ENCODE measurements at places on chromosomes 2 and 18.
A peak's percentile ranks its signal among the peaks of the same experiment; 100 is the strongest.

GRCh38 chr18:10953672-10954071 is 195.7 kb downstream of the PIEZO2 start:
- peak; percentile 31 for DNase-seq

DNA sequence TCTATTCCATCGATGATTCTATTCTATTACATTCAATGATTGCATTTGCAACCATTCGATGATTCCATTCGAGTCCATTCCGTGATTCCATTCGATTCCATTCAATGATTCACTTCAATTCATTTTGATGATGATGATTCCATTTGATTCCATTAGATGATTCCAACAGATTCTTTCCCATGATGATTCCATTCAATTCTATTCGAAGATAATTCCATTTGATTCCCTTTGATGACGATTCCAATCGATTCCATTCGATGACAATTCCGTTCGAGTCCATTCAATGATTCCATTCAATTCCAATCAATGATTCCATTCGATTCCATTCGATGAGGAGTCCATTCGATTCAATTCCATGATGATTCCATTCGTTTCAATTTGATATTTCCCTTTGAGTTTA is 1088.8 kb downstream of the RPIA start:
- DNase-seq = no peak

GRCh38 chr2:219758907-219759680 is 131.7 kb downstream of the SLC4A3 start:
- DNase-seq = no peak

DNA sequence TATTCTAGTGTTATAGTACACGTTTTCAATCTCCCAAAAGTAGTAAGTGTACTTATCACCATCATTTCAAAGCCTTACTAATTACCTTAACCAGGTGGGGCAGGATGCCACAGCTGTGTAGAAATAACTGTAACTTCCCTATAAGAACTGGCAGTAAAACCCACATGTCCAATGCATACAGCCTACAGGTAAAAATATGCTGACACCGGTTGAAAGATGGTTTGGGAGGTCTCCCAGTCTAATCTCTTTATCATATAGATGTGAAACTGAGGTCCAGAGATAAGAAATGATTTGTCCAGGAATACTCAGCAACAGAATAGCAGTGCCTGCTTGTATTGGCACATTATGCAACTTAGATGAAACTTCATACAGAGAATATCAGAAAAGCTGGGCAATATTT is 322.9 kb downstream of the BCL11A start:
- DNase-seq = no peak

DNA sequence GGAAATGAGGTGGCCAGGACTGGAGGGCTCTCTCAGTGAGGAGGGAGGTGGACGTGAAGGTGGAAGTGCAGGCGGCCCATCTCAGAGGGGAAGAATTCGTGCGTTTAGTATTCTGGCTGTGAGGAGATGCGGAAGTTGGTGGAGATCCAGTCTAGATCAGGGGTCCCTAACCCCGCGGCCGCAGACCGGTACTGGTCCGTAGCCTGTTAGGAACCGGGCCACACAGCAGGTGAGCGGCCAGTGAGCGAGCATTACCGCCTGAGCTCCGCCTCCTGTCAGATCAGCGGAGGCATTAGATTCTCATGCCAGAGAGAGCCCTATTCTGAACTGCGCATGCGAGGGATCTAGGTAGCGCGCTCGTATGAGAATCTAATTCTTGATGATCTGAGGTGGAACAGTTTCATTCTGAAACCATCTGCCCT is 1.6 kb upstream of the FHOD3 start:
- DNase-seq = no peak

GRCh38 chr2:36740061-36740460 is 43.6 kb downstream of the VIT start:
- DNase-seq = no peak

DNA sequence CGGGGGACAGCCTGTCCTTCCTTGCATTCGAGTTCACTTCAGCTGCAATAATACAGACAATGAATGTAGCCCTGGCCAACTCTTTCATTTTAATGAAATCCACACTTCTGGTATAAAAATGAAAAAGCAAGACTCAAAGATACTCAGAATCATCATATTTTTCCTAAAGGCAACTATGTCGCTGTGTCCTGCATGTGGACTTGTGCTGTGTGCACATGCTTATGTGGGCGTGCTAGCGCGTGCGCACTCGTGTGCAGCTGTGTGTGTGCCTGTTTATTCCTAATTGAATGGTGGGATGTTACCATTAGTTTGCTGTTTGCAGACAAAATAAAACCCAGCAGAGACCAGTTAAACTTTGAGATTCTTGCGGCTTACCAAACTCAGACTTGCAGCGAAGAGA is 49.6 kb downstream of the SMIM21 start:
- DNase-seq = no peak

DNA sequence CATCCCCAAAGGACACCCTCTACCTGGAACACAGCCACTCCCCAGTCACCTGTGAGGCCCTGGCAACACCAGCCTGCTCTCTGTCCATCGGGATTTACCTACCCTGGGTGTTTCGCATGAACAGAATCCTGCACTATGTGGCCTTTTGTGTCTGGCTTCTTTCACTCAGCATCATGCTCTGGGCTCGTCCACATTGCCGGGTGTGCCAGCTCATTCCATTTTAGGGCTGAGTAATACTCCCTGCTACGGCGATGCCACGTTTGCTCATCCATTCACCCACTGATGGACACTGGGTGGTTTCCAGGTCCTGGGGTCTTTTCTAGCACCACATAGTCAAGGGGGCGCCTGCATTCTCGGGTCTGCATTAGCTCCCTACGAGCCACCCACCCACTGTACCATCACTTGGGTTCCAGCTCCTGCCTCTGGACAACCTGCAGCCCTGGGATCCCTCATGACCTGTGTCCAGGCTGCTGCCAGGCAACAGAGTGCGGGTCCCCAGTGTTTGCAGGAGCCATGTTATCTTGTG is 22.0 kb downstream of the KCNF1 start:
- DNase-seq = no peak

- no peak for DNase-seq
Observed at GRCh38 chr2:149921911-149922616, 334.5 kb upstream of the MMADHC start.

DNA sequence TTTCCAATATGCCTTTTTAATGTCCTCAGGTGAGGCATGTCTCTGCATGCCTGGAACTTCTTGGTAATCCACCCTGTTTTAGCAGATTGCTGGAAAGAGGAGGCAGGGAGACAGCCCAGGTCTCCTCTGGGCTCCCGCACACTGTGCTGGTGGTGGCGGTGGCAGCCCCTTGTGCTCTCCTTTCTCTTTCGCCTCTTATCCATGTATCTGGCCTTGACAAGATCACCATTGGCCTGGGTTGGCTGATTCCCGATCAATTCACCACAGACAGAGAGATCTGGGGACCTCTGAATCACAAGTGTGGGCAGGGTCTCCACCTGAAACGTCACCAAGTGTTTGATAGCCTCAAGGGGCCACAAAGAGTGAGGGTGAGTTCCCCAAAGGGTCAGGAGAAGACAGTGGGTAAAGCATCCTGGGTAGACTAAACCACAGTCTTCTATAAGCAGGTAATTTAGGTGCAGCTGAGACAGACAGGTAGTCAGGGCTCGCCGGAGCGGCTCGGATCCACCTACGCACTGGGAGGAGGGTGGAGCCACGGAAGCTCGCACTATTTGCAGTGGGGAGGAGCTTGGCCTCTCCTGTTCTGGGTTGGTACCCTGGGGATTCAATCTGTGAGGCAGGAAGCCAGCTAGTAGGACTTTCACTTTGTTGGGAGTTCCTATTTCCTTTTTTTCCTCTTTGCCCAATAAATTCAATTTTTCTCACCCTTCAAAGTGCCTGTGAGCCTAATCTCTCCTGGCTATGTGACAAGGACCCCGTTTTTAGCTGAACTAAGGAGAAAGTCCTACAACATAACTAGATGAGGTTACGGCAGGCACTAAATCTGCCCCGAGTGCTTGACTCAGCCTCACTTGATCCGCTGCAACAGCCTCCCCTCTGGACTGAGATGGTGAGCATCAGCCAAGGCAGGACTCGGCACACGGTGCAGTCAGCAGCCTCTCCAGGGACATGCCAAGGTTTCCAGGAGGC is 57.6 kb downstream of the SLC4A3 start:
- DNase-seq = no peak

GRCh38 chr2:13858626-13859025 is 773.9 kb upstream of the LRATD1 start:
- no peak for DNase-seq

- no peak for DNase-seq
Observed at GRCh38 chr18:11392292-11392691, 217.1 kb upstream of the SLC35G4 start.

- DNase-seq = no peak
Observed at GRCh38 chr2:19815746-19816145, 86.0 kb downstream of the TTC32 start.

- no peak for DNase-seq
Observed at GRCh38 chr2:186572705-186573104, 17.2 kb upstream of the ITGAV start.

DNA sequence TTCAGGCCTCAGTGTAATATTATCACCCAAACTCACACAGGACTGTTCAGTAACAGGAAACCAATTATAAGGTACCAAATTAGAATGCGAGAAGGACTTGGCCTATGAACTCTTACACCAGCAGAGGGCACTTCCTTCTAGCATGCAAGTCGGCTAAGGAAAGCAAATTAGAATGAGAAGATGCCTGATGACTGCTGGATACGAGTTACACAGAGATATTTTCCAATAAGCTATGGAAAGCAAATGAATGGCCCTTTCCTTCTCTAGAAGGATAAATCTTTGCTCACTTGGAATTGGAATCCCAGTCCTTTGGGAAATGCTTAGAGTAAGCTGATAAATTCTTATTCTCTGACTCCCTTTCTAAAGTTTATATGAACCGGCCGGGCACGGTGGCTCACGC is 109.8 kb downstream of the AP1S3 start:
- DNase-seq = peak; percentile 62

DNA sequence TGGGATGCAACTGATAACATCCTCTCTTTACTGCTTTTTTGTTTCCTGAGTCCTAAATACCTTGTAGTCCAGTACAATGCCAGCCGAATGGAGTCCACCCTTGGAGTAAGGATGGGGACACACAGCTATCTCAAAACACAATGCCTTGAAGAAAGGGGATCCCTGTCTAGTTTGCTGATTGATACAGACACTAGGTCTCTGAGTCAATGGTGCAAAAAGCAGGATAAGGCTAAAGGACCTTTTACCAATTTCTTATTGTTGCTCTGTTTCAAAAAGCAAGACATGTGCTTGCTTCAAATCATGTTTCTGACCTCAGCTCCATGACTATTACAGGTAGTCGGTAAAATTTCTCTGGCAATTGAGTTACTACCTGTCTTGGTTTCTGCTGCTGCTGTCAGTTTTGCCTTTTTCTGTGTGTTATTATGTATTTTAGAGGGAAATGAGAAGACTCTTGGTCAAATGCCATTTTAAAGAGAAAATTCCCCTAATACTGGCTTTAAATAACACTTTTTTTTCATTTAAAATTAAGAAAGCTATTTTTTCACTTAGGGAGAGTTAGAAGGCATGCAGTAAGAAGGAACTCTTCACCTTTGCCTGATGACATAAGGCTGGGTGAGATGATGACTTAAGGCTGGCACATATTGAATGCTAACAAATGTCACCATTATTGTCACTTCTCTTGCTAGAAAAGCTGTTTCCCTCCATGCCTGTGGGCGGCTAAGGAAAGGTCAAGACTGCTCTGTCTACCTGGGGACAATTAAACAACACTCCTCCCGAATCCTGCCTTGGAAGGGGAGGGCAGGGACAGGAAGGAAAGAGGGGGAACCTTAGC is 4.9 kb upstream of the FIGLA start:
- no peak for DNase-seq

- DNase-seq = peak; percentile 46
Observed at GRCh38 chr18:22694954-22695353, 238.2 kb upstream of the RBBP8 start.

GRCh38 chr2:162768656-162769055 is 69.9 kb downstream of the KCNH7 start:
- DNase-seq = no peak

- no peak for DNase-seq
Observed at GRCh38 chr2:196884368-196884767, 42.1 kb downstream of the PGAP1 start.

DNA sequence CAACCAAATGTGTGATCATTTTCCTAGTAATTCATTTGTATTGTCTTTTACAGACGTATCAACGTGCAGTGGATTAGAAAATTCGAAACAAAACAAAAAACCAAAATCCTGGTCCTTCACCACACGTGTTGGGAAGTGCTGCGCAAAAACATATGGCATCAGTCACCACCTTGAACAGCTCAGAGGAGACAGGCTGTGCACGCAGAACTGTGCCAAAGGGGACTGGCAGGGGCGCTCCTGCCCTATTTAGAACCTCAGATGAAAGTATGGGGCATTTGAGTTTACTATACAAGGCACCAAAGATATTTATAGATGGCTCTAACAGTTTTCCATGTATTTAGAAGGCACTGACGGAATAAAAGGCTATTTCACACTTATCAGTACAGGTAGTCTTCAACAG is 42.3 kb downstream of the NOL10 start:
- DNase-seq = no peak

DNA sequence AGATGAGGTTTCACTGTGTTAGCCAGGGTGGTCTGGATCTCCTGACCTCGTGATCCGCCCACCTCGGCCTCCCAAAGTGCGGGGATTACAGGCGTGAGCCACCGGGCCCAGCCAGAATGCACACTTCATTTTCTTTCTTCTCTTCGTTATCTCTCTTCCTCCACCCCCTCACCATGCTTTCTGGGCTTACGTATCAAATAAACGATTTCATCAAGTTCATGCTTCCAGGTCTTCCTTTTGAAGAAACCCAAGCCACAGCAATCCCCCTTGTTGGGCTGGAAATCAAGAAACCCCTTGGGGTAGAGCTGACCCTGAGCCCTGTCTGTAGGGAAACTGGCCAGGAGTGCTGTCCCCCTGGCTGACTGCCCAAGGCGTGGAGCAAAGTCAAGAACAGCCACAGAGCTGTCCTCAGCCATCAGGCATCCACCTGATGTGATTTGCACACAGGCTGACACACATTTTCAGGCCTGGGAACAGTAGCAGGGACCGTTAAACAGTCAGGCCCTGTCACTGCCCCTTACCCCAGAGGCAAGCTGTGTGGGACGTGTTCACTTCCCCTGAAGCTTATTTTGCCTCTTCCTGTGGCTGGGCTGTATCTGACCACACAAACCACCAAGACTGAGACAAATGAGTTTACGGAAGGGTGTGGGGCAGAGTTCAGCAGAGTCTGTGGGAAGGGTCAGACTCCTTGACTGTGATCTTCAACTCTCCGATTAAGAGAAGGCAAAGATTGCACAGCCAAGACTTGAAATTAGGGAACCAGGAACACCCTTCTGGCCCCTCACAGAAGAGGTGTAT is 15.1 kb upstream of the NMUR1 start:
- no peak for DNase-seq

DNA sequence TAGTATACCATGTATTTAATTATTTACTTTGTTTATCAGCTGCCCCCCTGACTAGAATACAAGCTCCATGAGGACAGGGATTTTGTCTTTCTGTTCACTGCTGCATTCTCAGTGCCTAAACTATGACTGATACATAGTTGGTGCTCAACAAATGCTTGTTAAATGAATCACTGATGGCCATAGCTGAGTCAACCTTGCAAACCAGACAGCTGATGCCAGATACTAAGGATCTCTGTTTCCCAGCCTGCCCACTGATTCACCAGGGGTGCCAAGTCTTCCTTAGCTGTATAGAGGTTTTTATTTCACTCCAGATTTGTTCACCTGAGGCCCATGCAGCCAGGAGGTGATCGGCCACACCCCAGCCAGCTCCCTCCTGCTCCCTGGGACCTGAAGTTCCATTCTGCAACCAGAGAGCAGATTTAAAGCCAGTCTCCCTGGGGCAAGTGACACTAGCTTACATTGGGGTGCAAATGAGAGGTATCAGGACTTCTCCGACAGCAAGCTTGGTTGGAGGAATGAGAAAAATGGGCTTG is 92.2 kb downstream of the C1QL2 start:
- no peak for DNase-seq

- no peak for DNase-seq
Observed at GRCh38 chr2:219630770-219631405, 3.5 kb downstream of the SLC4A3 start.
